ENCODE measurements at places on chromosomes 16 and 17. TPM values are rescaled to one million over a fixed set of nuclear protein-coding genes. Genes with fewer than 3 reads are reported as not detected.

LGALS9 gene
- 0.67 TPM for total RNA-seq

SOST gene
- not detected for total RNA-seq

RAB11FIP4 gene
- 0.34 TPM for total RNA-seq

TANGO6 gene
- 10.6 TPM for total RNA-seq

CLEC3A gene
- total RNA-seq: not detected

MYO1D gene
- 2.2 TPM for total RNA-seq

CBX4 gene
- 12.3 TPM for total RNA-seq
